ENCODE measurements at places on chromosomes 1 and 21. TPM values are rescaled to one million over a fixed set of nuclear protein-coding genes. Genes with fewer than 3 reads are reported as not detected.

The GBP5 gene
- 1.8 TPM for polyA plus RNA-seq

The NR1I3 gene
- 0.68 TPM for polyA plus RNA-seq

The NTNG1 gene
- 7.1 TPM for polyA plus RNA-seq

The APP gene
- polyA plus RNA-seq = 294 TPM

The TRIM45 gene
- 12.5 TPM for polyA plus RNA-seq

The TMPRSS2 gene
- 0.25 TPM for polyA plus RNA-seq

The RGS7 gene
- not detected for polyA plus RNA-seq

The KIF2C gene
- polyA plus RNA-seq = 15.0 TPM

The NBPF10 gene
- polyA plus RNA-seq = 2.2 TPM

- no peak for DNase-seq
Observed at GRCh38 chr1:183753464-183753891, 51.4 kb upstream of the RGL1 start.

DNA sequence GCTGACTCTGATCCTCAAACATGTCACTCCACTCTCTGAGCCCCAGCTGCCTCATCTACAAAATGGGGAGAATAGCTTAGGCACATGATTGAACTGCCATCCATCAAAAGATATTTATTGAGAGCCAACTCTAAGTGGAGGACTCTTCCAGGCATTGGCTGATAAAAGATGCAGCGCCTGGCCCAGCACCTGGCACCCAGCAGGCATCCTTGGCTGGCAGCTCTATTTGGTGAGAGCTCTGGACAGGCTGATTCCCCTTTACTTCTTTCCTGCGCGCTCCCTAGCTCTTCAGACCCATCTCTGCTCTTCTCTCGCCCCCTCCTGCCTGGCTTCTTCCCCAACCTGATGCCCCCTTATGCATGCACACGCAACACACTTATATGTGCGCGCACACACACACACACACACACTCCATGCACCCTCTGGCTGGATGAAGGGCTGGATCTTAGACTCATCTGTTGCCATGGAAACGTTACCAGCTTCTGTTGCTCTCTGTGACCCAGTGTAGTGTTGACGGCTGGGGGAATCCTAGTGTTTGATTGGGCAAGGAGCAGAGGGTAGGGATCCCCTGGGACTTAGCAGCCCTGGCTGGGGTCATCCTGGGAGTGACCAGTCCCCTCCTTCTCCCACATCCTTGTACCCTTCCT is 49.3 kb downstream of the VWA5B1 start:
- no peak for DNase-seq

- peak; percentile 86 for DNase-seq
Observed at GRCh38 chr1:156082309-156083091, at the start of gene MEX3A. TSS of gene MEX3A (minus strand) at chr1:156082465. CDS start at chr1:156081998, 467 bp downstream.

GRCh38 chr1:217138173-217138765 is 415.0 kb upstream of the ESRRG start:
- DNase-seq = no peak

DNA sequence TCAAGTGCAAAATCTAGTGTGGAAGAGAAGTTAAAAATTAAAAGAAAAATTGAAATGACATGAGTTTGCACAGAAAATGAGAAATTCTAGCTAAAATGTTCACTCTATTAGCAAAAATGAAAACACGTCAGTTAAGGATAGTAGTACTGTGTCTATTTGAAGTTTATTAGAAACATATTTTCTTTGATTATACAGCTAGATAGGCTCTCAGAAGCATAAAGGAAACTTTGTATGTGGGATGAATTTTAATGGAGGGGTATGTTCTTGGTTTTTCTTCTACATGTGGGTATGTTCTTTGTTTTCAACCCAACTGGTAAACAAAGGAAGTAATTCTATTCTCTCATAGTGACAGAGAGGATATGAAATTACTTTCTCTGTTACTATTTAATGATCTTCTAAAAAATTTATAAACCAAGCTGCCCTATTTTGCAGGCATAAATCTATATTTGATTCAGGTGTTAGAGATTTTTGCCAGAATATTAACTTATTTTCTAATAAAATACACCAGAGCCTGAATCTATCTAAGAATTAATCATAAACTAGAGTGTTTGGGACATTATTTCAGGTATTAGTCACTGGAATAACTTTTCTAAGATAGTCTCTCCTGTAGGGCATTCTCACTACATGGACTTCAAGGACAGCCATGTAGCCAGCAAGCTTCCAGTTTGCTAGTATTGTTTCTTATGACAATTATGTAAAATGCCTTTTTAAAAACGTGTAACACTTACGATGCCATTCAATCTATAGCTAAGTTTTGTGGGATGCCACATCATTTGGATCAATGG is 15.8 kb downstream of the GPSM2 start:
- no peak for DNase-seq

GRCh38 chr1:25620701-25621350 is 4.2 kb downstream of the MAN1C1 start:
- no peak for DNase-seq

GRCh38 chr1:101190441-101190840 is 46.4 kb upstream of the S1PR1 start:
- no peak for DNase-seq

All from muscle of back (tissue), 13 donors.